Glutamatergic neuron (in vitro differentiated cells): ENCODE measurements at places on chromosomes 6 and 20. TPM values are rescaled to one million over a fixed set of nuclear protein-coding genes. Genes with fewer than 3 reads are reported as not detected.

DNA sequence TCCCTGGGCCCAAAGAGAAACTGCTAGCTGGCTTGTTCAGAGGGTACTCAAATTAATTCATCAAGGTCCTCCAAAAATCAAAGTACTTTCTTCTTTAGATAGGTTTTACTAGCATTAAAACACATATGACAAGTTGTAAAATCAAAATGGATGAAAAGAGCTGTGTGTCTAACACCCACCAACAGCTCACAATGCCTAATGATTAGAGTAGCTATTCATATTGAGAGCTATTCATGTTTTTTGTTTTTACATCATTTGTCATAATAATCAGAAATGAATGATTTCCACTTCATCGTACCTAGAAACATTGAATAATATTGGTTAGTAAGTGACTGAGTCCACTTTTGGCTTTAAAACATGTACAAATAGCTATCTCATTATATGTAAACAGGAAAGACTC is 289.9 kb upstream of the RUNX2 start:
- no peak for DNase-seq

- no peak for DNase-seq
Measured at GRCh38 chr6:123575188-123575587, 61.6 kb downstream of the TRDN start.

DNA sequence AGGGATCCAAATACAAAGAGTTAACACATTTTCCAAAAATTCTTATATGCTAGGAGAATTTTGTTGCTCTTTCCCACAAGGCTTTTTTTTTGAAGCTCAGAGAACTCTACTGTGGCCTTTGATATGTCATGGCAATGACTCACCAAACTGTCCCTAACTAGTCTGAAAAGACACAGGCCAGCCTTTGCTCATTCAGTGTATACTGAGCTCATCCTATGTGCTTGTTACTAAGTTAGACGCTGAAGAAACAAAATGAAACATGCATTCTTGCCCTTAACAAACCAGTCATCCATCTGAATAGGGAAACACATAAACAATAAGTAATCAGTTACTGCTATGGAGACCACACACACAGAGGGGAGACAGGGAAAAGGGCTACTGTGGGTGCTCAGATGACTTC is 291.8 kb downstream of the FOXC1 start:
- DNase-seq = no peak

ZSCAN23 gene
- total RNA-seq = 18.2 TPM

DNA sequence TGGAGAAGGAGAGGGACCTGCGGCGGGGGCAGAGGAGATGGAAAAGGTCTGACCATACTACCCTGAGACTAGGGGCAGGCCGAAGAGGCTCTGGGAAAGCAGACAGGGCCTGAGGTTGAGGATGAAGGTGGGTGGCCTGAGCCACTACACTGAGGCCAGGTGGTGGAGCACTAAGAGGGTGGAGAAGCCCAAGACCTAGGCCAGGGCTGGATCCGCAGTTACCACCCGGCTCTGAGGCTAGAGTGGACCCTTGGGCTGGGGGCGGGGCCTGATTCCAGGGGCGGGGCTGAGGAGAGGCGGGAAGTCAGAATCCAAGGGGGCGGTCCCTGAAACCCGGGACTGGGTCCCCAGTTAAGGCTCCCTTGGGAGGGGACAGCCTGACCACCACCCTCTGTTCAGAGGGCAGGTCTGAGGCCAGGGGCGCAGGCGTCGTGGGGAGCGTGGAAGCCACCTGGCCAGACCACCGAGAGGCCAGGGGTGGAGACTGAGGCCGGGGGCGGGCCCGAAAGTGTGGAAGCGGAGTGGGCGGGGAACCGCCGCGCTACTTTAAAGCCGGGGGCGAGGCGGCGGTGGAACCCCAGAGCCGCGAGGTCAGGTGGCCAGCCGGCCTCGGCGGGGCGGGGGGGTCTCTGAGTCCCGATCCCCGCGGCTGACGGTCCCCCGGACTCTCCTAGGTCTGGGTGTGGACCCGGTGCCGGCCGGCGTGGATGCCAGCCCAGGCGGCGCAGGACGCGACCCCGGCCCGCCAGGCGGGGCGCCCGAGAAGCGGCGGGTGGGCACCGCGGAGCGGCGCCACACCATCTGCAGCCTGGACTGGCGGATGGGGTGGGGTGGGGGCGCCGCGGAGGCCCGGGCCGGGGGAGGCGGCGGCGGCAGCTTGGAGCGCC is 8.3 kb downstream of the CCM2L start:
- peak; percentile 94 for DNase-seq

SEL1L2 gene
- total RNA-seq = not detected

RAET1L gene
- not detected for total RNA-seq

HSPA12B gene
- total RNA-seq = 0.44 TPM

DNA sequence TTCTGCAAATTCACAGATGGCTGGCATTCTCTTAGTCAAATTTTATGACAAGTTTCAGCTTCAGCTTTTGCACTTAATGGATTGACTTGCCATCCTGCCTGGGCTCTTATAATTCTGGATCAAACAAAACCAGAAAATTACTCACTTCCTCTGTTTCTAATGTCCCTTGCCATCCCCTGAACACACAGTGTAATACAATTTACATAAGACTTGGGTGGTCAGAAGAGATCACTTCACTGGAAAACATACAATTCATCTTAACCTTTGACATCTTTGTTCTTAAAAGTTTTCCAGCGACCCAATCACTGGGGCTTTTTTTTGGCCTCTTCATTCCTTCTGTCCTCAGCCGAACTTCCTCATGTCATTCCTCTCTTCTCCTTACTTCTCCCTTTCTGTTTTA is 199.0 kb downstream of the ARHGAP18 start:
- no peak for DNase-seq

GRCh38 chr6:136771306-136771705 is 21.0 kb downstream of the MAP3K5 start:
- no peak for DNase-seq

GRCh38 chr6:134516582-134516981 is 198.7 kb upstream of the SGK1 start:
- no peak for DNase-seq

DNA sequence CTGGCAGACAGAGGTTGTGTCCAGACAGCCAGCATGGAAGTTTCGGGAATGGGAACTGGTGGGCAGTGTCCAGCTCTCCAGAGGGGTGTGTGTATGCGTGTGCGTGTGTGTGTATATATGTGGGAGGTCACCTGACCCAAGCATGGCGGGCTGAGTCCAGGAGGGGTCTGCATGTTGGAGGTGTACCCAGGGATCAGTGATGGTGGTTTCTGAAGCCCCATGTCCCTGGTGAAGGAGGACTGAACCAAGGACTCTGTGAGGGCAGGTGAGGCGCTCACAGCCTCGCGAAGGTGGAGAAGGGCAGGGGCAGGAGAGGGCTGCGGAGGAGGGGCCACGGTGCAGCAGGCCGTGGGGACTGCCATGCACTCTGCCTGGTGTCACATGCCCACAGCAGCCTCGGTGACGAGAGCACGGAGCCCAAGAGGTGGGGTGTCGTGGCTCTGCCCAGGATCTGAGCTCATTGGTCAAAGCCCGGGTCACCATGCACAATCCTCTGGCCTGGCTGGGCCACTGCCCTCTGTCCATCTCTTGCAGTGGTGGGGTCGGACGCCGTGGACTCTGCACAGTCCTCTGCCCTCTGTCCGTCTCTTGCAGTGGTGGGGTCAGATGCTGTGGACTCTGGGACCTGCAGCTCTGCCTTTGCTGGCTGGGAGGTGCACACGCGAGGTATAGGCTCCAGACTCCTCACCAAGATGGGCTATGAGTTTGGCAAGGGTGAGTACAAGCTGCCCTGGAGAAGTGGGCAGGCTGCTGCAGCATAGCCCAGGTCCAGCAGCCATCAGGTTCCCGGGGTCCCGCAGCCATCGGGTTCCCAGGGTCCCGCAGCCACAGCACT is 2.1 kb upstream of the LIME1 start:
- no peak for DNase-seq

BCKDHB gene
- total RNA-seq = 13.6 TPM

DNA sequence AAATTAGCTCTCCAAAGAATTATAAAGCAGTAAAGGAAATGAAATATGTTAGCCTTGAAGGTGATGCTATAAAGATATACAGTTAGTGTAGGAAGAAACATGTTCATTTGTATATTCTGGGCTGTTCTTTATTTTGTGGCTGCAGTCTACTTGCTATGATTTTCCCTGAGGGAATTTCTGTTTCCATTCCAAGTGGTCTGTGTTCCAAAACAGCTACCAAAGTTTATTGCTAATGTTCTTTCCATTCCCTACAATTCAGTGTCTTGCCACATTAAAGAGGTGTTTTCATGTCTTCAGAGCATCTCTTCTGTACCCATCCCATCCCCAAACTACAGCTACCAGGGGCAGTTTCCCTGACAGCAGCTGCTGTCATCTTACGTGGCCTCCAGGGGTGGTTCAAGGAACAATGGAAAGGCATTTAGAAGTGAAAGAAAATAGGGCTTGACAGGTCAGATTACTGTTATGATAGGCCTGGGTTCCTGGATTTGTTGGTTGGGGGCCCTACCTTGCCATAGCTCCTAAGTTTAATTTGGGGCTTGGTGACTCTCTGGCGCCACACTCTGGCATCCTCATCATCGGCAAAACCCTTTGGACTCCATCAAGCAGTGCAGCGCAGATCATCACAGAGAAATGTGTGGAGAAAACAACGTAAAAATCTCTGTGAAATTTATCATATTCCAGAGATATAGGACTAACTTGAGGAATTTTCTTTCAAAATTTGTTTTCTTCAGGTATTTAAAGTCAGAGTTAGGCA is 33.8 kb upstream of the AIG1 start:
- DNase-seq = peak; percentile 36

- no peak for DNase-seq
Measured at GRCh38 chr6:163533443-163533842, 118.9 kb downstream of the QKI start.

CLPSL1 gene
- not detected for total RNA-seq

DNA sequence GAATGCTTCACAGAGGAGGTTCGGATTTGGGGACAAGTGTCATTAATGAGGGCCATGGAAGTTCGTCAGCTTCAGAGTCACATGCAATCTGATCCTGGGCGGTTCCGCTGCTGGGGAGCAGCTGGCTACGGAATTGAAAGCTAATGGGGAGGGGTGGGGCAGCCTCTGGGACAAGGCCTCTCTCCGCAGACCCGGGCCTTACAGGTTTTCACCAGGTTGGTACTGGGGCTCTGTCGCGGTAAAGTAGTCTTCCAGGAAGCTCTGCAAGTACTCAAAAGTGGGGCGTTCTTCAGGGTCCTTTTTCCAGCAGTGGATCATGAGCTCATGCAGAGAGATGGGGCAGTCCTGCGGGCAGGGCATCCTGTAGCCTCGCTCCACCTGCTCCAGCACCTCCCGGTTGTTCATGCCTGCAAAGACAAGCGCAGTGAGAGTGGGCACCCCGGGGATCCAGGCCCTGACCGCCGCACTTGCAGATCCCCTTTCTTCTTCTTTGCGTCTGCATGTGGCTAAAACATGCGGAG is 55.9 kb upstream of the TRAF3IP2 start:
- peak; percentile 73 for DNase-seq

- no peak for DNase-seq
Measured at GRCh38 chr6:45012687-45013086, 315.4 kb upstream of the RUNX2 start.

DNA sequence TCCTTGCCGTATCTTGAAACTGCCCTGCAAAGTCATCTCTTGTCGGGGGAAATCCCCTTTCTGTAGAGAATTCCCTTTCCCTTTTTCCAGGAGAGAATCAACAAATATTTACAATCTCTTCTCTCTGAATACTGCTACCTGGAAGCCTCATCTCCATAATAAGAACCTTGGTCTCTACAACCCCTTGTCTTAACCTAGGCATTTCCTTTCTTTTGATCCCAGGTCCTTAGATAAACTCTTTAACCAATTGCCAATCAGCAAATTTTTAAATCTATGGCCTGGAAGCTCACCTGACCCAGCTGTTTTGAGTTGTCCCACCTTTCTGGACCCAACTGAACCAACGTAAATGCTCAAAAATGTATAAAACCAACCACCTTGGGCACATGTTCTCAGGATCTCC is 30.6 kb upstream of the SEC63 start:
- DNase-seq = no peak

GRCh38 chr20:5297280-5298004 is 19.3 kb downstream of the PROKR2 start:
- DNase-seq = no peak

- DNase-seq = no peak
Measured at GRCh38 chr6:158344534-158344933, 32.3 kb downstream of the TULP4 start.

CD93 gene
- not detected for total RNA-seq

SYNDIG1 gene
- 10.4 TPM for total RNA-seq

BPIFA1 gene
- total RNA-seq = not detected

ID4 gene
- total RNA-seq = 6.3 TPM

PRL gene
- not detected for total RNA-seq

SLC17A5 gene
- total RNA-seq = 14.3 TPM

ELOVL2 gene
- 10.6 TPM for total RNA-seq

DNA sequence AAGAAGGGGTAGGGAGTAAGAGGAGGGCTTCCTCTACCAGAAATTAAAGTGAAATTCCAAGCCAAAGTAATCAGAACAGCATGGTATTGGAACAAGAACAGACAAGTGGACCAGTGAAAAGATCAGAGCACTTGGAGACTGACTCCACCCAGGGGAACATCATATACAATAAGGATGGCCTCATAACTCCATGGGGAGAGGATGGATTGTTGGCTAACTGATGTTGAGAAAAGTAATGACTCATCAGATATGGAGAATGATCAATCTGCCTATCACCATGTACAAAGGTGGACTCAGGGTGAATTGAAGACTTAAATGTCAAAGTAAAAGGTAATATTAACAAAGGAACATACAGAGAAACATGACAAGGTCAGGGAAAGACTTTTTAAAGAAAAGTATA is 12.8 kb downstream of the SLC22A3 start:
- no peak for DNase-seq

NOTCH4 gene
- total RNA-seq = 4.9 TPM

- peak; percentile 60 for DNase-seq
Measured at GRCh38 chr20:51800872-51801121, 1.5 kb downstream of the SALL4 start.

ETV7 gene
- not detected for total RNA-seq

DNA sequence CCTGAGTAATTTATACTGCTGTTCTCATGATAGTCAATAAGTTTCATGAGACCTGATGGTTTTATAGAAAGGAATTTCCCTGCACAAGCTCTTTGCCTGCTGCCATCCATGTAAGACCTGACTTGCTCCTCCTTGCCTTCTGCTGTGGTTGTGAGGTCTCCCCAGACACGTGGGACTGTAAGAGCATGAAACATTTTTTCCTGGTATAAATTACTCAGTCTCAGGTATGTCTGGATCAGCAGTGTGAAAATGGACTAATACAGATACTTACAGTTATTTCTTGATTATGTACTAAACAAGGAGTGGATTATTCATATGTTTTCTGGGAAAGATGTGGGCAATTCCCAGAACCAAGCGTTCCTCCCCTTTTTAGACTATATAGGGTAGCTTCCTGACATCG is 1.9 kb upstream of the TRIM38 start:
- DNase-seq = no peak

BNIP5 gene
- total RNA-seq = not detected

GRCh38 chr20:50283370-50283769 is 92.7 kb downstream of the CEBPB start:
- no peak for DNase-seq
